ENCODE measurements at places on chromosomes 12 and 14. TPM values are rescaled to one million over a fixed set of nuclear protein-coding genes. Genes with fewer than 3 reads are reported as not detected.

The SLC25A21 gene
- 0.92 TPM for total RNA-seq

The CKAP4 gene
- 249 TPM for total RNA-seq

The MYF5 gene
- not detected for total RNA-seq

The FKBP3 gene
- 92.9 TPM for total RNA-seq

The ITGB7 gene
- not detected for total RNA-seq

GRCh38 chr14:32303865-32304264, 25.2 kb upstream of the AKAP6 start:
- DNase-seq: no peak
- H3K36me3 ChIP-seq: no peaks in the 10 kb centered on the region
- H3K27ac ChIP-seq: no peak overlapping the region
- H3K27me3 ChIP-seq: no peaks in the 10 kb centered on the region
- no peak overlapping the region for H3K4me3 ChIP-seq

GRCh38 chr12:102871014-102871413, 46.0 kb downstream of the PAH start:
- DNase-seq: no peak
- no peaks in the 10 kb centered on the region for H3K4me1 ChIP-seq
- H3K4me3 ChIP-seq: no peak overlapping the region
- H3K36me3 ChIP-seq: no peaks in the 10 kb centered on the region
- no peaks in the 10 kb centered on the region for H3K27me3 ChIP-seq
- H3K27ac ChIP-seq: no peak overlapping the region

DNA sequence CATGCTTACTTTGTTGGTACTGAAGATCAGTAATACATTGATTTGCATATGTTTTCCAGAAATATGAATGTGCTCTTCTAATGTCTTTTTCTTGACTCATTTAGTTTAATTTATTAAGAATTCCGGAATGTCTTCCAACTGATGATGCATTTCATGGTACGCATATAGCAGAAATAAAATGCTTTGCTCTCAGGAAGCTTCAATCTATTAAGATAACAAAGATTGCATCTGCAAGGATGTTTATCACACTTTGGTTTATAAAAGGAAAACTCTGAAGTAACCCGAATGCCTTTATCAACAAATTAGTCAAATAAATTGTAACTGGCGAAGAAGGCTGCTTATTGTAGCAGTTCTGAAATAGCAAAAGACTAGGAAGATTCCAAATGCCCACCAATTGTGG, 166.4 kb upstream of the LMNTD1 start:
- peak; percentile 81 for DNase-seq
- peaks cover 14% of the 10 kb centered on the region for H3K4me1 ChIP-seq
- H3K4me3 ChIP-seq: no peak overlapping the region
- no peaks in the 10 kb centered on the region for H3K27me3 ChIP-seq

DNA sequence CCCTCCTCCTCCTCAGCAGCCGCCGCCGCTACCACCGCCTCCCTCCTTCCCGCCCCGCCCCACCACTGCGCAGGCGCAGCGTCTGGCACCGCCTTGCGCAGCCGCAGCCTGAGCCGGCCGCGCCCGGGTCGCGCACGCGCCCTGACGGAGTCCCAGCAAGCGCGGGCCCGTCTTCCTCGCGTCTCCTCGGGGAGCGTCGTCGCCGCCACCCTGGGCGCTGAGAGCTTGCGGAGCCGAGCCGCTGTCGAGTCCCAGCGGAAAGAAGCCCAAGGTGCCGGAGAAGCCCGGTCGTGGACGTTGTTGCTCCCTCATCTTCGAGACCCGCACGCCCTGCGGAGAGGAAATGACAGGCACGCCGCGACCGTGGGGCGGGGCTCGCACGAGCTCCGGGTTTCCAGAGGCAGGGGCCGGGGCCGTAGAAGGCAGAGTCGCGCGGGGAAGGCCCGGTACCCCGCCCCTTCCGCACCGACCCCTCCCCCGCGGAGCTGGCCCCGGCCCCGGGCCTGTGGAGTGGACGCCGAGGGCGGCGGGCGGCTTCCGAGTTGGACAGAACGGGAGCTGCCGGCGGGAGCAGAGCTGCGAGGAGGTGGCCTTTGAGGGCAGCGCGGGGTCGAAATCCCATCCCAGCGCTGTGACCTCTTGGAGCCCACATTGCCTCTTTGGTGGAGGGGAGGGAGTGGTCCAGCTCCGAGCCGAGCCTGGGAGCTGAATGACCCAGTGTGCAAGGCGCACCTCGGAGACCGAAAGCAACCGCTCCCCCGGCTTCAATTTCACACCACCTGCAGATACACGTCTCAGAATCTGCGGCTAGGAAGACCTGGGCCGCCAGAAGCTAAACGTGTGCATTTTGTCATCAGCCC, 469 bp upstream of the RAB35 start:
- no peaks in the 10 kb centered on the region for H3K27me3 ChIP-seq
- peak; percentile 96 for DNase-seq
- no peaks in the 10 kb centered on the region for H3K36me3 ChIP-seq
- peak overlapping the region; percentile 48 for H3K27ac ChIP-seq
- H3K4me3 ChIP-seq: peak overlapping the region; percentile 49
- peaks cover 29% of the 10 kb centered on the region for H3K4me1 ChIP-seq

- H3K27ac ChIP-seq: peak overlapping the region; percentile 75
- H3K27me3 ChIP-seq: no peaks in the 10 kb centered on the region
- H3K4me3 ChIP-seq: peak overlapping the region; percentile 3
- peaks cover 32% of the 10 kb centered on the region for H3K4me1 ChIP-seq
Measured at GRCh38 chr14:75258079-75258802, 20.4 kb upstream of the FOS start.

DNA sequence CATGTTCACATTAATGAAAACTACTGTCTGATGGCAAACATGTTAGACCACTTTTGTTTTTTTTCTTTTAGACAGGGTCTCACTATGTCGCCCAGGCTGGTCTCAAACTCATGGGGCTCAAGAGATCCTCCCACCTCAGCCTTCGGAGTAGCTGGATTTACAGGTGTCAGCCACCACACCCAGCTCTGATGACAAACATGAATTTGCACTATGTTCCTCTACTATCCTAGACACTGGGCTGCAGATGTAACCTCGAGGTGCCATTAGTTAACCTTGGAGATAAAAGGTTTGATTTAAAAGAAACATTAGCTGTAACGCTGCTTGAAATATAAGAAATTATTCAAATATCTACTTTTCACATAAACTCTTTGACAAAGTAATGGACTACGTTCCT, 8.1 kb downstream of the VPS37B start:
- no peaks in the 10 kb centered on the region for H3K27me3 ChIP-seq
- peaks cover 67% of the 10 kb centered on the region for H3K4me1 ChIP-seq
- DNase-seq: no peak
- peak overlapping the region; percentile 24 for H3K4me3 ChIP-seq

DNA sequence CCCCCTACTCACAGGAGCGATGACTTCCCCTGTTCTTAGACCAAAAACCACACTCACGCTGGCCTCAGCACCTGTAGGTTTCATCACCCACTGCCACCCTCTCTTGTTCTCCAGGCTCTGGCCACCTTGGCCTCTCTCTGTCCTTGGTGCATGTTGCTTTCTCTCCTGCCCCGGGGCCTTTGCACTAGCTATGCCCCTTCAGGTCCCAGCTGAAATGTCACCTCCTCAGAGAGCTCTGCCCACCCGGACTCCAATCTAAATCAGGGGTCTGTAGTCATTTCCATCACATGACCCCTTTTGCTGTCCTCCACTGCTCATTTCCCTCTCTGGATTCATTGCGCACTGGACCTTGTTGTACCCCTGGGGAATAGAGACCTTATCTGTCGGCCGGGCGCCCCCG, 8.2 kb upstream of the TRPV4 start:
- H3K4me3 ChIP-seq: no peak overlapping the region
- DNase-seq: no peak
- no peak overlapping the region for H3K27ac ChIP-seq
- H3K27me3 ChIP-seq: no peaks in the 10 kb centered on the region
- H3K4me1 ChIP-seq: peaks cover 26% of the 10 kb centered on the region

- H3K4me1 ChIP-seq: no peaks in the 10 kb centered on the region
- no peaks in the 10 kb centered on the region for H3K27me3 ChIP-seq
- H3K4me3 ChIP-seq: no peak overlapping the region
- H3K27ac ChIP-seq: no peak overlapping the region
- peak; percentile 39 for DNase-seq
Measured at GRCh38 chr12:58888131-58888783, 32.0 kb downstream of the LRIG3 start.

- H3K27ac ChIP-seq: no peak overlapping the region
- no peaks in the 10 kb centered on the region for H3K4me1 ChIP-seq
- peaks cover 3% of the 10 kb centered on the region for H3K36me3 ChIP-seq
- no peak for DNase-seq
- H3K4me3 ChIP-seq: no peak overlapping the region
Measured at GRCh38 chr12:873954-874353, 75.5 kb downstream of the RAD52 start.

DNA sequence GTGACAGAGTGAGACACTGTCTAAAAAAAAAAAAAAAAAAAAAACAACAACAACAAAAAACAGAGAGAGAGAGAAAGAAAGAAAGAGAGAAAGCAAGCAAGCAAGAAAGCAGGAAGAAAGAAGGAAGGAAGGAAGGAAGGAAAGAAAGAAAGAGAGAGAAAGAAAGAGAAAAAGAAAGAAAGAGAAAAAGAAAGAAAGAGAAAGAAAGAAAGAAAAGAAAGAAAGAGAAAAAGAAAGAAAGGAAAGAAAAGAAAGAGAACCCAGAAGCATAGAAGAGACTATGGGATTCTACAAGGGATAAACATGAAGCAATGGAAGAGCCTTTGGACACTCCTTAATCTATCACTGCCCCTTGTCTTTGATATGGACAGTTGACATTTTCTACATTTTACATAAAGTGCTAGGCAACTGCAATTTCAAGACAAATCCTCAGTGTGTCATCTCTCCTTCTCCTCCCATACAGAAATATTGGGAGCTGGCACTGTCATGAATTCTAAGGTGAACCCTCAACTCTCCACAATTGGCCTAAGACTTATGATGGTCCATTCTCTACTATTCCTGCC, 151.9 kb upstream of the CPM start:
- no peak overlapping the region for H3K4me3 ChIP-seq
- DNase-seq: no peak
- H3K36me3 ChIP-seq: no peaks in the 10 kb centered on the region
- peaks cover 34% of the 10 kb centered on the region for H3K27me3 ChIP-seq
- H3K4me1 ChIP-seq: no peaks in the 10 kb centered on the region

DNA sequence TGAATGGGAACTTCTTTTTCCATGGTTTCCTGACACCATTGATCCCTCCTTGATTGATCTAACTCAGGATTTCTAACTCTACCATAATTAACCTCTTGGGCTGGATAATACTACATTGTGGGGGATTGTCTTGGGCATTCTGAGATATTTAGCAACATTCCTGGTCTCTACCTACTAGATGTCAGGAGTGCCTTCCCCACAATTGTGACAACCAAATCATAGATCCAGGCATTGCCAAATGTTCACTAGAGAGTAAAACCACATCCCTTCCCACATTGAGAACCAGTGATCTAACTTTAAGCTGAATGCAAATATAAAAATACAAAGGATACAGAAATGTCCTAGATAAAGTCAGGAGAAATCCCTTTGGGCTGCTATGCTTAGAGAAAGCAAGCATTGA, 36.9 kb upstream of the CCDC198 start:
- H3K27me3 ChIP-seq: no peaks in the 10 kb centered on the region
- H3K36me3 ChIP-seq: no peaks in the 10 kb centered on the region
- no peak overlapping the region for H3K27ac ChIP-seq
- H3K4me3 ChIP-seq: no peak overlapping the region
- no peaks in the 10 kb centered on the region for H3K4me1 ChIP-seq

DNA sequence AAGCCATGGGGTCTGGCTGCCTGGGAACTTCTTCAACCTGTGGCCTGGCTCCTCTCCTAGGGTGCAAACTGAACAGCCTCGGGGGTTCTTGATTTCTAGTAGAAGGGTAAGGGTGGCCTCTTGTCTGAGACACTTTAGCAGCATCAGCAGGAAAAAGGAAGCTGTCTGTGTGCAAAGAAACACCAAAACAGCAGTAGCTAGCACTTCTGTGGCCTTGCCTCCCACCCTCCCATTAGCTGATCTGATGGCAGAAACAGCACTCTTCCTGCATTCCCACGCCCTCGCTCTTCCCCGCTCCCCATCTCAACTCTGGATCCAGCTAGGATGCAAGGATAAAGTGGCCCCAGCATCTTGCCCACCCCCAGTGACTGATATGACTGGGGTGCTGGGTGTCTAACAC, 20.7 kb downstream of the SLC7A8 start:
- no peaks in the 10 kb centered on the region for H3K27me3 ChIP-seq
- no peak overlapping the region for H3K4me3 ChIP-seq
- H3K27ac ChIP-seq: no peak overlapping the region
- no peaks in the 10 kb centered on the region for H3K4me1 ChIP-seq

- no peaks in the 10 kb centered on the region for H3K36me3 ChIP-seq
- no peaks in the 10 kb centered on the region for H3K4me1 ChIP-seq
- DNase-seq: no peak
- no peak overlapping the region for H3K4me3 ChIP-seq
- H3K27ac ChIP-seq: no peak overlapping the region
Measured at GRCh38 chr14:32226056-32226455, 23.0 kb upstream of the RNU6-8 start.

GRCh38 chr12:28035500-28035899, 63.0 kb upstream of the PTHLH start:
- no peaks in the 10 kb centered on the region for H3K36me3 ChIP-seq
- peaks cover 9% of the 10 kb centered on the region for H3K4me1 ChIP-seq
- H3K4me3 ChIP-seq: no peak overlapping the region
- no peak overlapping the region for H3K27ac ChIP-seq
- no peaks in the 10 kb centered on the region for H3K27me3 ChIP-seq
- peak; percentile 63 for DNase-seq

- no peak overlapping the region for H3K4me3 ChIP-seq
- H3K36me3 ChIP-seq: no peaks in the 10 kb centered on the region
- H3K27ac ChIP-seq: no peak overlapping the region
- no peak for DNase-seq
- H3K4me1 ChIP-seq: no peaks in the 10 kb centered on the region
- H3K27me3 ChIP-seq: no peaks in the 10 kb centered on the region
Measured at GRCh38 chr12:79414252-79414651, 276.5 kb downstream of the PAWR start.

- no peak for DNase-seq
Measured at GRCh38 chr14:24096545-24097181, 2.6 kb downstream of the PCK2 start.

- H3K27me3 ChIP-seq: no peaks in the 10 kb centered on the region
- H3K36me3 ChIP-seq: no peaks in the 10 kb centered on the region
- H3K27ac ChIP-seq: no peak overlapping the region
- H3K4me1 ChIP-seq: peaks cover 58% of the 10 kb centered on the region
- no peak overlapping the region for H3K4me3 ChIP-seq
- peak; percentile 44 for DNase-seq
Measured at GRCh38 chr14:68961781-68962584, 17.1 kb downstream of the ACTN1 start.

- H3K36me3 ChIP-seq: no peaks in the 10 kb centered on the region
- no peaks in the 10 kb centered on the region for H3K27me3 ChIP-seq
- no peak overlapping the region for H3K4me3 ChIP-seq
- DNase-seq: no peak
- no peak overlapping the region for H3K27ac ChIP-seq
Measured at GRCh38 chr14:84535484-84535883, 994.5 kb upstream of the FLRT2 start.

- no peaks in the 10 kb centered on the region for H3K4me1 ChIP-seq
- H3K36me3 ChIP-seq: no peaks in the 10 kb centered on the region
- DNase-seq: no peak
Measured at GRCh38 chr12:28180786-28181185, 9.5 kb upstream of the CCDC91 start.
